Myocyte (in vitro differentiated cells): ENCODE measurements at places on chromosomes 7 and 10. TPM values are rescaled to one million over a fixed set of nuclear protein-coding genes. Genes with fewer than 3 reads are reported as not detected.

The CCM2 gene
- total RNA-seq, result 95.6 and 113 TPM in 2 replicates

The KCND2 gene
- 2.7 and 5.8 TPM in 2 replicates for total RNA-seq

The CDNF gene
- 0.88 and 2.9 TPM in 2 replicates for total RNA-seq

The UPK3B gene
- total RNA-seq, result 0.24 and 0.68 TPM in 2 replicates

The ASL gene
- total RNA-seq, result 16.3 and 20.2 TPM in 2 replicates

The ACBD7 gene
- 0.35 and 0.42 TPM in 2 replicates for total RNA-seq

The PRKCQ gene
- 0.47 and 2.6 TPM in 2 replicates for total RNA-seq

The CACNB2 gene
- not detected in 2 replicates for total RNA-seq

The SLC16A12 gene
- total RNA-seq, result 0.16 and 0.24 TPM in 2 replicates

The VPS41 gene
- 56.2 and 79.0 TPM in 2 replicates for total RNA-seq

The NKX2-3 gene
- total RNA-seq, result 0.21 TPM in 1 of 2 replicates, not detected in the other

The ADRA2A gene
- 0.31 and 1.3 TPM in 2 replicates for total RNA-seq
